ENCODE measurements at places on chromosomes 6 and 20.

DNA sequence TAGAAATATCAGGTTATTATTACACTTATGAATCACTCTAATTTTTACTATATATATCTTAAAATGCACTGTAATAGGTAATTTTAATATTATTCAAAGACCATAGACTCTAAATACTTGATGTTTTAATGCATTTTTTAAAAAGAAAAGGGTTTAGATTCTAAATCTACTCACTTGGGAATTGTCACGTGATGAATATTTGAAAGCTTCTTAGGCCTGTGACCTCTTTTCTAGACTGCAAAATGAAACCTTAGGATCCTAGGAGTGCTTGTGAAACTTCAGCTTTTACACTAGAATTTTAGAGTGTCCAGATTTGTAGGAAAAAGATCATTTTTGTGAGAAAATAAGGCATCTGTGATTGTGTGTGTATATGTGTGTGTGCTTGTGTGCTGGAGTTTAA is 318.0 kb downstream of the HTR1B start:
- no peak for DNase-seq

- DNase-seq, result no peak
Observed at GRCh38 chr6:91299544-91300491, 712.9 kb upstream of the MAP3K7 start.

- DNase-seq, result no peak
Observed at GRCh38 chr6:62324834-62325233, 38.8 kb upstream of the KHDRBS2 start.

DNA sequence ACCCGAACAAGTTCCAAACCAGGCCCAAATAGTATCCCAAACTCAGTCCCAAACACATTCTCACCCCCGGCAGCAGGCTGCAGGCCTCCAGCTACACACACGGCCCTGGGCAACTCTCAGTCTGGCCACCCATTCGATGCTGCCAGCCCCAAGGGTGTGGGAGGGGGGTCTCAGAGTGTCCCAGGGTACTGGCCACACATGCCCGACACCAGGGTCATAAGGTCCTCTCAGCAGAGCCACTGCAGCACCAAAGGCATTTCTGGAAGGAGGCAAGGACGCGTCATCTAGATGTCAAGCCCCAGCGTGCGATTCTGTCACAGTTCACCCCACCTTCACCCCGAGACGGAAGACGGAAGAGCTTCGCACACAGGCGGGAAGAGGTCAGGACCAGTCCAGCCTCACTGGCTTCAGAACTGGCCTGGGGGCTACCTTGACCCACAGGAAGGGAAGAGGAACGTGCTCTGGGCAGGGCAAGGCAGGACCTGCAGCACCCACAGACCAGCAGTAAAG is 9.5 kb downstream of the MYL9 start:
- DNase-seq, result no peak
